NCI-H460 (cell line): ENCODE measurements at places on chromosomes 5 and 9.

GRCh38 chr9:108212184-108212583, 643.6 kb downstream of the ACTL7B start:
- DNase-seq = no peak

GRCh38 chr5:42810834-42811590, 680 bp downstream of the SELENOP start:
- no peak for DNase-seq

GRCh38 chr5:107604990-107605389, 65.7 kb downstream of the EFNA5 start:
- no peak for DNase-seq

- peak; percentile 46 for DNase-seq
Observed at GRCh38 chr5:61768692-61769281, 436.7 kb downstream of the ZSWIM6 start.

DNA sequence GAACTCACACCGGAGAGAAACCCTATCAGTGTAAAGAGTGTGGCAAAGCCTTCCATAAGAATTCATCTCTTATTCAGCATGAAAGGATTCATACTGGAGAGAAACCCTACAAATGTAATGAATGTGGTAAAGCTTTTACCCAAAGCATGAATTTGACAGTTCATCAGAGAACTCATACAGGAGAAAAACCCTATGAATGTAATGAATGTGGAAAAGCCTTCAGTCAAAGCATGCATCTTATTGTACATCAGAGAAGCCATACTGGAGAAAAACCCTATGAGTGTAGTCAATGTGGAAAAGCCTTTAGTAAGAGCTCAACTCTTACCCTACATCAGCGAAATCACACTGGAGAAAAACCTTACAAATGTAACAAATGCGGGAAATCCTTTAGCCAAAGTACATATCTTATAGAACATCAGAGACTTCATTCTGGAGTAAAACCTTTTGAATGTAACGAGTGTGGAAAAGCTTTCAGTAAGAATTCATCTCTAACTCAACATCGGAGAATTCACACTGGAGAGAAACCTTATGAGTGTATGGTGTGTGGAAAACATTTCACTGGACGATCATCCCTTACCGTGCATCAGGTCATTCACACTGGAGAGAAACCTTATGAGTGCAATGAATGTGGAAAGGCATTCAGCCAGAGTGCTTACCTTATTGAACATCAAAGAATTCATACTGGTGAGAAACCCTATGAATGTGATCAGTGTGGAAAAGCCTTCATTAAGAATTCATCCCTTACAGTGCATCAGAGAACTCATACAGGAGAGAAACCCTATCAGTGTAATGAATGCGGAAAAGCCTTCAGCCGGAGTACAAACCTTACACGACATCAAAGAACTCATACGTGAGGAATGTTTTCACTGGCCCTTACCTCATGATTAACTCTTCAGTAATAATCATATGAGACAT, 8.9 kb upstream of the ZNF454 start:
- DNase-seq = no peak

- DNase-seq = no peak
Observed at GRCh38 chr5:90940227-90940995, 381.8 kb downstream of the ADGRV1 start.

- DNase-seq = no peak
Observed at GRCh38 chr9:2072752-2073405, 57.7 kb downstream of the SMARCA2 start.

DNA sequence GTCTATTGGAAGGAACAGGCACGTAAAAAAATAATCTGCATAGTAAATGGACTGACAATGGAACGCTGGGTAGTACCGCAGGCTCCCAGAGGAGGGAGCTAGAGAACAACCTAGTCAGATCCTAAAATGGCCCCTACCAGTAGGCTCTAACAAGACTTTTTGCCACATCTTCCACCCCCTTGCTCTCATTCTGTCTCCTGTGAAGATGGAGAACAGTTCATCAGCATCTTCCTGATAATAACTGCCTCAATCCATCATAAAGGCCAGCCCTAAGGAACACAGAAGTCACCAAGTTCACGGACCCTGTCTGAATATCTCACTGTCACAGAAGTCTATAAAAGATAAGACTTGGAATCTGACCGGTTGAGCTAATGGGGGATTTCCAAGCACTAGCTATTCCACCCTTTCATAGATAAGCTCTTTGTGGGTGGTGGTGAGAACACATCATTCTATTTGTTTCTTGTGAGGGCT, 133.4 kb downstream of the SLC1A3 start:
- DNase-seq = peak; percentile 56

DNA sequence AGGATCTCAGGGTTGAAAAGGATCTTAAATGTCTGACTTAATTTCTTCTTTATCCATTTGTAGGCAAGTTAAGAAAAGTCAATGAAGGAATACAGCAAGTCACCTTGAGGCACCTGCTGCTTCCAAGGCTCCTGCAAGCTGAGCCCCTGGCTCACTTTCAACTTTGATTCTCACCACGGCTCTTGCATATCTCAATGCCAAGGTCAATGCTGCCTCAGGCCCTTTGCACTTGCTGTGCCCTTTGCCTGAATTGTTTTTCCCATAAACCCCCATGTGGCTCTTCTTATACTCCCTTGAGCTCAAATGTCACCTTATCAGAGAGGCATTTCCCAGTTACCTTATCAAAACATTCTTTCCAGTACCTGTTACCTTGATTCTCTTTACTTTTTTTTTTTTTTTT, 144.3 kb upstream of the RAPGEF1 start:
- no peak for DNase-seq

DNA sequence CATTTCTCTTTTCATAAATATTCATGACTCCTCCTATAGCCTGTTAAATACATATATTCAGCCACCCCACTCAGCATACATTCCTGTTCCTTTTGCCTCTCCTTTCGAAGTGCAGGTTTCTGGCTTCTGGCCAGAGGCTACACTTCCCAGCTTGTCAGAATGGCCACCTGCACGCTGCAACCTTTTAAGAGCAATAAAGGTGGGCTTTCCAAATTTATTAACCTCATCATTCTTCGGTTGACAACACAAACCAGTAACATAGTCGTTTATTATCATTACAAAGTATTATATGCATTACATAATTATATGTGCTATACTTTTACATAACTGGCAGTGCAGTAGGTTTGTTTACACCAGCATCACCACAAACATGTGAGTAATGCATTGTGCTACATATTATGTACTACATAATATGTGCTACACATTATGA, 16.5 kb upstream of the TMEM171 start:
- no peak for DNase-seq

GRCh38 chr9:69412741-69413150, 87.7 kb downstream of the ENTREP1 start:
- peak; percentile 16 for DNase-seq

DNA sequence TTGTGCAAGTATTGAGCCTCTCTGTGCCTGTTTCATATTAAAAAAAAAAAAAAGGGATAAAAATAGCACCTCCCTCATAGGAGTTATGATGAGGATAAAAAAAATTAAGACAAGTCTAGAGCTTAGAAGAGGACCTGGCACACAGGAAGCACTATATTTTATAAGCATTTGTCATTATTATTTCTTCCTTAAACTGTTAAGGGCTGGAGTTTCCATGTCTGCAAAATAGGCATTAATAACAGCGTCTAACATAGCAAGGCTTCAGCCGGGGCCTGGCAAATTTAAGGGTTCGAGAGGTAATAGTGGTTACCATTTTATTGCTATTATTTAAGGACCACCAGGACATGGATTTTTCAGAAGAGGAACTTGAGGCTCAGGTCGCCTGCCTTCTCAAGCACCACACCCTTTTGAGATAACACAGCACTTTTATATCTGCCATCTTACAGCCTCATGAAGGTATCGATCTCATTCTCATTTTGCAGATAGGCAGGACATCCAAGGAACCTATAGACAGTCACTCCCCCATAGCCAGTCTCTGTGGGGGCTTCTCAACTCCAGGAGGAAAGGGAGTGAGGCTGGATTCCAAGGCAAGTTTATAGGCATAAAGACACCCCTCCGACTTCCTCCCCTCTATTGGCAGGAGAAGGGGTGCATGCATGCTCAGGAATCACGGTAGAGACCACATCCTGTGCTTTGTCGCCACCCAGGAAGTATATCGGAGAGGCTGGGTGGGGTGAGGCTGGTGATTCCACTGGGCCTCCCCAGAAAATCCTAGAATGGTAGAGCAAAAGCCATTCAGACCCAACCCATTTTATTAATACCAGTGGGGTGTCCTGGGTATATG, 2.4 kb downstream of the ANXA6 start:
- no peak for DNase-seq

GRCh38 chr9:111413996-111414395, 70.2 kb downstream of the ECPAS start:
- DNase-seq = no peak

DNA sequence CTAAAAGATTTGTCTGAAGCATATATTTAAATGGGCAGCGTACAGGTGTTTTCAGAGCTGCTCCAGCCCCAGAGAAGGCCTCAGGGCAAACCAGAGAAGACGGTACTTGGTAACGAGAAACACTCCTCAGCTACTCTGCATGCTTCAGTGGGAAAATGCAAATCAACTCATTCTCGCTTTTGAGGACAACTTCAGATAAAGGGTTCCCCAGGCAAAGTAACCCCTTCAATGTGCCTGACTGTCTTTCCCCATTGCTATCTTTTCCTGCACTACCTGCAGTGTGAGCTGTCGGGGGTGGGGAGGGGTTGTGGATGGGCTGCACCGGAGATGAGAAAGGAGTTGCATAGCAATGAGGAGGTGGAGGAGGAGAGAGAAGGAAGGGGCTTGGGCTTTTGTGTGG, 339.7 kb upstream of the CLINT1 start:
- DNase-seq = no peak

- DNase-seq = no peak
Observed at GRCh38 chr5:80204808-80205614, 50.8 kb downstream of the SERINC5 start.

- DNase-seq = no peak
Observed at GRCh38 chr5:172451771-172452197, 2.5 kb downstream of the SH3PXD2B start.

- DNase-seq = no peak
Observed at GRCh38 chr5:61362796-61363368, 30.8 kb downstream of the ZSWIM6 start.

- DNase-seq = no peak
Observed at GRCh38 chr9:16515879-16516301, 354.6 kb downstream of the BNC2 start.

DNA sequence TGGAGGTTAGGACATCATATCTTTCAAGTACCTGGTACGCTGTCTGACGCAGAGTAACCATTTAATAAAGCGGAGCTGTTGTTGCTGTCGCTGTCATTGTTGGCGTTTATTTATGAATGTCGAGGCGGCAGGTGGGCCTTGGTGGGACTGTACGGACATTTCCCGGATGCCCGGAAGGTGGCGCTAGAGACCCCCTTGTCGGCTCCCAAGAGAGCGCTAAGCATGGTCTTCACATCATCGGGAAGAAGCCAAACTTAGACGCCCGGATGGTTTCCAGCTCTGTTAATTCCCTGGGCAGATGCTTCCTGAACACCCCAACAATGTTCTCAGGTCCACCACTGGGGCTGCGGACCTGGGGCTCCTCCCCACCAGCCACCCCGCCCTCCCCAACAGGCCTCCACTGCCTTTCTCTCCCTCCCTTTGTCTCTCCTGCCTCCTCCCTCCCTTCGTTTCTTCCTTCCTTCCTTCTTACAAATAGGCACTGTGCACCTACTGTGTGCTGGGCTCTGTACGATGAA, 54.1 kb downstream of the DUSP1 start:
- DNase-seq = peak; percentile 85
